ENCODE measurements at places on chromosomes 3 and 15. TPM values are rescaled to one million over a fixed set of nuclear protein-coding genes. Genes with fewer than 3 reads are reported as not detected.

DNA sequence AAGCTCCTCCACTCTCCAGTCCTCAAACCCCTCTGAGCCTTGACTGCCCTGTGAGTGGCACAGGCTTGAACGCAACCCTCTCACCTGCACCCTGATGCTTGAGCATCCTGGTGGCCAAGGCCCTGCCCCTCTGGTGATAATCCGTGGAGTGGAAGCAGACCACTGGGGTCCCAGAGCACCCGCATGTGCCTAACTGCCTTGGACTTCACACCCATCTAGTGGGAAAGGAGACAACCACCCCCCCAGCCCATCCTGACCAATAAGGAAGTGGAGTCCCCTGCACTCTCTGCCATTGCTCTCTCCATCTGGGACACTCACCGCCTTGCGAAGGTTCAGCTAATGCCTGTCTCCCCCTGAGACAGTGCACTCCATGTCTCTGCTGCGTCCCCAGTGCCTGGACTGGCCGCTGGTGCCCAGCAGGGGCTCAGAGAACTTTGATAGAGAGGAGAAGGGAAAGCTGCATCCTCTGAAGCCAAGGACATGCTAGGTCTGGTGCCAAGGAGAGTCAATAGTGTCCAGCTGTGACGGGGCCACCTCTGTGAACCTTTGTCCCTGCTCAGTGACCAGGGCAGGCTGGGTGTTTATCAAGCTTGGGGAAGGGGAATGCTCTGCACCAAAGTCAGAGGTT is 3.4 kb downstream of the KLF15 start:
- H3K27me3 ChIP-seq = peaks cover 29% of the 10 kb centered on the region
- H3K4me3 ChIP-seq = no peak overlapping the region
- no peaks in the 10 kb centered on the region for H3K36me3 ChIP-seq
- no peak overlapping the region for H3K27ac ChIP-seq

DNA sequence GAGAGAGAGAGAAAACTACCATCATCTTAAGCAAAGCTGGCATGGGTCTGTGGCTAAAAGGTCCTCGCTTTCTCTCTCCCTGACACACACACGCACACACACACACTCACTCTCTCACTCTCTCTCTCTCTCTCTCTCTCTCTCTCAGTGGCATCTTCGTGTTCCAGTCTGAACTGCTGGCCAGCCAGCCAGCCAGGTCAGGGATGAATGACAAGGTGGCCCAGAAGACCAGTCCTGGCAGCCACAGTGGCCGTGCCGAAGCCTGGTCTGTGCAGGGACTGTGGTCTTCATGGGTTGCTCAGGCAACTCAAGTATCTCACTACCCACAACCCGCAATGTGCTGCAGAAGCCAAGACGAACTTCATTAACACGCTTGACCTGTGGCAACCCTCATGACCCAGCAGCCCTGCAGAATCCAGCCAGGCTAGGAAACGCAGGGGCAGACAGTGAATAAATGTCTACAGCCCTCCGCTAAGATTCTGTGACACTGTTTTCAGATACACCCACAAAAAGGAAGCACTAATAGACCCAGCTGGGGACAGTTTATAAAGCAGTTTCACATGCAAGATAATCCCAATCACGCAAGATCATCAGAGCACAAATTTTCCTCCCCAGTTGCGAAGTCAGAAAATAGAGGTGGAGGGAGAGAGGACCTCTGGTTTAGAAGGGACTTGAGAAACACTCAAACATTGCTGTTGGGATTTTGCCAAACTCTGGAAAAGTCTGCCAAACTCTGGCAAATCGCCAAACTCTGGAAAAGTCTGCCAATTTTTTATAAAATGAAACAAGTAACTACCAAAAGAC is 66.4 kb downstream of the XXYLT1 start:
- H3K27me3 ChIP-seq = no peaks in the 10 kb centered on the region
- no peak overlapping the region for H3K27ac ChIP-seq
- H3K4me3 ChIP-seq = no peak overlapping the region
- H3K36me3 ChIP-seq = no peaks in the 10 kb centered on the region
- peaks cover 8% of the 10 kb centered on the region for H3K4me1 ChIP-seq

- DNase-seq = no peak
- H3K36me3 ChIP-seq = no peaks in the 10 kb centered on the region
- peaks cover 4% of the 10 kb centered on the region for H3K4me1 ChIP-seq
- no peak overlapping the region for H3K27ac ChIP-seq
- H3K27me3 ChIP-seq = peaks cover 8% of the 10 kb centered on the region
Measured at GRCh38 chr15:64767203-64767602, 8.2 kb downstream of the RBPMS2 start.

Gene PPP2R3A
- not detected for total RNA-seq

Gene TNIK
- total RNA-seq = 39.3 TPM

Gene SCAANT1
- total RNA-seq = 1.3 TPM

All from activated CD8-positive, alpha-beta memory T cell treated with anti-CD3 and anti-CD28 coated beads, Interleukin-2, amount 10 ng/mL, durations not matched to agents 7 days and 5 days (primary cell).